ENCODE measurements at places on chromosomes 13 and 19.

DNA sequence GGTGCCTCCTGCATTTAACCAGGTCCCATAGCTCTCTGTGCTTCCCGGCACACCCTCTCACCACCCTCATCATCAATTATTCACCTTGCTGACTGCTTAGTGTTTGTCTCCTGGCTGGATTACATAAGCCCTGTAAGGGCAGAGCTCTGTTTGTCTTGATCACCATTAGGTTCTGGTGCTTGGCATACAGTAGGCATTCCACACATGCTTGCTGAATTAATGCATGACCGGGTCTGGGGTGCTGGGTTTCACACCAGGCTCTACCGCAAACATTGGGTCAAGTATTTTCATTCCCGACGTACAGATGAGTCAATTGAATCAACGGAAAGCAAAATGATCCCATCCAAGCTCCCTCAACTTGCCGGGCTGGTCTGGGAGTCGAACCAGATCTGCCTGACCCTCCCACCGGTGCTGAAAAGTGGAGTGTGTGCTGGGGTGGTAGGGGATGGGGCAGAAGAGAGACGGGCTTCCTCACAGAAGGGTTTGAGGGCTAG is 28.5 kb downstream of the VAV1 start:
- no peak for DNase-seq

- DNase-seq: peak; percentile 36
Measured at GRCh38 chr19:34662919-34663318, 14.0 kb downstream of the SCGB2B2 start.

- DNase-seq: no peak
Measured at GRCh38 chr13:58547419-58547818, 915.9 kb downstream of the PCDH17 start.

GRCh38 chr13:26016189-26016588 is 35.6 kb downstream of the SHISA2 start:
- DNase-seq: no peak

DNA sequence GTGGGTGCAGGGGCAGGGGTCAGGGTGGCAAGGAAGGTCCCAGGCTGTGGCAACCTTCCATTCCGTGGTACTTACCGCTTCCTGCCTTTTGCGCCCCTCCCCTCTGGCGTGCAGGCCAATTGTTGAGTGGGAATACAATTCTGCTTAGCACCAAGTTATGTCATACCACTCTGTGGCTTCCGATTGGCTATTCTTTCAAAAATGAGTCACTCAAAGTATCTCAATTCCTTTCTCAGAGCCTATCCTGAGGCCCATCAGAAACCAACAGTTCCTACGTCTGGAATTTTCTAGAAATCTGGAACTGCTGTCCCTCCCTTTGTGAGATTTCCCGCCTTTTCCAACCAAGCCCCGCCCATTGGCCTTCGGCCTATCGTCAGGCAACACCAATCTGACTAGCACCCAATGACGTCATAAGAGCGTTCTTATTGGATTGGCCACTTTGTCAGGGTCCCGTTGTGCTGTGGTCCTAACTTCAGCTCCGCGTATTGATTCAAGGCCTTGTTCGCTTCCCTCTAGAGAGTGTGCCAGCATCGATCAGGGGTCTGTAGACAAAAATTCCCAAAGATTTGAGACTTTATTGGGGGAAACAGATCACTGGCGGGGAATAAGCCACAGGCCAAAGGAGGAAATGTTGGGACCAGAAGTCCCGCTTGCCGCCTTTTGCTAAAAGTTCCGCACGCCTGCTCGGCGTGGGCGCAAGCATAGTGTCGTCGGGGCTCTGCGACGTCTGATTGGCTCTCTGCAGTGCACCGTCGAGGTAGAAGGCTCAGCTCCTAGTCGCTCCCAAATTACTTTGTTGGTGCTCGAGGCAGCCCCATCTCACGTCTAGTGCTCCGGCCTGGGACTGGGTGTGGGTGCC is 11.7 kb downstream of the NTN5 start:
- DNase-seq: peak; percentile 68

DNA sequence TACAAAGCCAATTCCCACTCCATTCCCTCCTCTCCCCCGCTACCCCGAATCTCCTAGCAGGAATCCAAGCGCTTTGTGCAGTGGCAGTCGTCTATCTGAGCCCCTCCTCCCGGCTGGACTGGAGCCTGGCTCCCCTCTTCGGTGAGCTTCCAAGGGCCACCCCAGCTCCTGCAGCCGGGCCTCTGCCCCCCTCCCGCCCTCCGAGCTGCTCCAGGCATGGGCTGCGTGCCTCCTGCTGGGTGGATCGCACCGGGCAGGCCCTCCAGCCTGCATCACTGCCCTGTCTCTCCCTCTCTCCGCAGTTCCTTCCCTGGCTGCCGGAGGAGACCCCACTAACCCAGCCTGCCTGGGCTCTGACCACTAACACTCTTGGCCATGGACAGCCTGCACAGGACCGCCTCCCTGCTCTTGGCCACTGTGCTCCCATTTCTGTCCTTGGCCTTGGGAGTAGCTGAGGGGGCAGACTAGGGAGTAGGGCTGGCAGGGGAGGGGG is 12.9 kb upstream of the LENG8 start:
- no peak for DNase-seq

GRCh38 chr13:26977541-26977940 is 194.1 kb downstream of the USP12 start:
- DNase-seq: no peak

GRCh38 chr19:48872884-48873475 is 759 bp downstream of the PPP1R15A start:
- peak; percentile 63 for DNase-seq

DNA sequence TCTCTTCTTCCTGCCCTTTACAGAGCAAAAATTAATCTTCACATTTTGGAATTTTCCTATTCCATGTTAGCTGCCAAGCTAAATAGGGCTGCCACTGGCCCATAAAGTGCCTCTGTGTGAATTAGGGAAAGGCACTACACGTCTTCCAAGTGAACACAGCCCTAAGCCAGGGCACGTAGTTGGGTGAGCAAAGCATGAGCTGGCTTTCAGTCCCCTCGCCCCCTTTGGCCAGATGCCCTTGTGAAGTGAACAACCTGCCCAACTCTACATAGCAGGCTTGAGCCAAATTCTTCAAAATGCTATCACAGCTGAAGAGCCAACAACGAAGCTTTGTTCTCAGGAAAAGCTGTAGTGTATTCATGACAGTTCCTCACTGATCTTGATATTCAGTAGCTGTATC is 213.1 kb downstream of the OXGR1 start:
- no peak for DNase-seq

DNA sequence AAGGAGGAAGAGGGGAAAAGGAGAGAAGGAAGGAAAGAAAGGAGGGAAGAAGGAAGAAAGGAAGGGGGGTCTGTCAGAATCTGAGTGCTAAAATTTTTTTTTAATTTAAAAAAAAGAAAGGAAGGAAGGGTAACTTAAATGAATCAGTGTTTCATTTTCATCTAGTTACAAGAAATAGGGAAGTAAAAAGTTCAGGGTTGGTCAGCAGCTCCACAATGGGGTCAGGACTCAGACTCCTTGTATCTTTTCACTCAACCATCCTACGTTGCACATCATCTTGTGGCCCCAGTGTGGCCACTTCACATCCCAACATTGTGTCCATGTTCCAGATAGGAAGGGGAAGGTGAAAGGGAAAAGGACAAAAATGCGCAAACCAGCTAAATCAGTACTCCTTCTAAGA is 14.3 kb upstream of the FNDC3A start:
- DNase-seq: no peak

DNA sequence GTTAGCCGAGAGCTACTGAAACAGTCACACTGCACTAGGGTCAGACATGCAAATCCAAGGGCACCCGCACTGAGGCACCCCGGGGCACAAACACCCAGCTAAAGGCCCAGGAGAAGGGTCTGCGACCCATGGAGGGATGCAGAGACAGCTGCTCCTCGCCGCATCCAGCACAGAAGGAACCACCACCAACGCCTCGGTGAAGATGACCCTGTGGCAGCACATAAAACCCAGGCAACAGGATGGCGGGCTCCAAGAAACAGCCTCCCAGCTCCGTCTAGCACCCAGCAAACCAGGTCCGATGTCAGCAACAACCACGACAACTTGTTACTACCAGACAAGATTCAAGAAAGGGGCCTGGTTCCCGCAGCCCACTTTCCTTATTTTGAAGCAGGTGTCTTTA is 82.1 kb downstream of the STK24 start:
- DNase-seq: no peak

- peak; percentile 80 for DNase-seq
Measured at GRCh38 chr19:10797541-10798256, 38.3 kb downstream of the TMED1 start.

DNA sequence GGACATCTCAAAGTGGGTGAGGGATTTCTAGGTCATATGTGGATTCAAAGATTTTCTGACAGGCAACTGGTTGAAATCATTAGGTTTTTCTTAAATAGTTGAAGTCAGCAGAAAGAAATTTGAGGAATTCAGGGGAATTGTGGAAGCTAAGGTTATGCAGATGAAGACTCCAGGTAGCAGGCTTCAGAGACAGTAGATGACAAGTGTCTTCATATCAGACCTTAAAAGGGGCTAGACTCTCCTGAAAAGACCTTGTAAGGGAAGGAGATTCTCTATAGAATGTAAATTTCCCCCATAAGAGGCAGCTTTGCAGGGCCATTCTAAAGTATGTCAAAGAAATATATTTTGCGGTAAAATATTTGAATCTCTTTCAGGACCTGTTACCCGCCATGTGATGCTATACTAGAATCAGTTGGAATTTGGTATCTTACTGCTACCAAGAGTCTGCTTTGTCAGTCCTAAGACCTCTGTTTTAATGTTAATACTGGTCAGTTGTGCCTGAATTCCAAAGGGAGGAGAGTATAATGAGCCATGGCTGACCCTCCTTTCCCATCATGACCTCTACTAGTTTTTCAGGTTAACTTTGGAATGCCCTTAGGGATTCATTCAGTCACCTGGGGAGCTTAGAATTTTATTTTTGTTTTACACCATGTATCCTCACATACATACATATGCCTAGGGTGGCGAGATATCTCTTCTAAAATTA is 1115.5 kb upstream of the SLC10A2 start:
- DNase-seq: no peak

DNA sequence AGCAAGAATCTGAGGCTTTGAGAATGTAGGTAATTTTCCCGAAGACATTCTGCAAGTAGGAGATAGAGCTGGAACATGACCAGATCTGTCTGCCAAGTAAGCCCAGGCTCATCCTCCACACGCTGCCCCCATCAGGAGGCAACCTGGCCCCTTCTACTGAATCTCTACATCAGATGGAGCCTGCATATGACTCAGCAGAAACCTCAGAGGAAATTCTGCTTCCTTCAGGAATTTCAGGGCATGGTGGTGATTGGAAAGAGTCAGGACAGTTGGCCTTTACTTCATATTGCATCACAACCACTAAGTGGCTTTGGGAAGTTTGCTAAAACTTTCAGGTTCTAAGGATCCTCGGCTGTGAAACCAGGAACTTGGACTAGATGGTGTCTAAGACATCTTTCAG is 85.2 kb downstream of the LRRC63 start:
- no peak for DNase-seq

Data from activated T-cell treated with anti-CD3 and anti-CD28 coated beads for 4 hours (primary cell).